Stimulated activated CD4-positive, alpha-beta T cell treated with anti-CD3 and anti-CD28 coated beads, Interleukin-15, amount 100 ng/mL, for 48 hours (primary cell): ENCODE measurements at places on chromosomes 7 and 10.
A peak's percentile ranks its signal among the peaks of the same experiment; 100 is the strongest.

DNA sequence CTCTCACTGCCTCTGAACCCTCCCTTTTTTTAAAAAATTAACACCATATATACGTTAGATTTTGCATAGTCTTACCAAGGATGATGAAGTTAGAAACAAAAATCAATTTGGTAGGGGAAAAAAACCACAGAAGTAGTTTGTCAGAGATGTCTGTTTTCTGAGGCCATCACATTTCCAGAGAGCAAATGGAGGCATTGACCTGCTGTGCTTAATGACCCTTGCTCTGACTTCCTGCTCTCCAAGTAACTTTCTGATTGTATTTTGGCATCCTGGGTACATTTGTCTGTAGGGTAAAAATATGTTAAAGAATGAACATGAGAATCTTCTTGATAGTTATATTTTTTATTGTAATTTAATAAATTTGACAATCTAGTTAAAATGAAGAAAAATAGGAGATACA, 140.2 kb downstream of the LCOR start:
- DNase-seq = no peak

GRCh38 chr10:58967551-58968388, 208.7 kb upstream of the PHYHIPL start:
- no peak for DNase-seq

DNA sequence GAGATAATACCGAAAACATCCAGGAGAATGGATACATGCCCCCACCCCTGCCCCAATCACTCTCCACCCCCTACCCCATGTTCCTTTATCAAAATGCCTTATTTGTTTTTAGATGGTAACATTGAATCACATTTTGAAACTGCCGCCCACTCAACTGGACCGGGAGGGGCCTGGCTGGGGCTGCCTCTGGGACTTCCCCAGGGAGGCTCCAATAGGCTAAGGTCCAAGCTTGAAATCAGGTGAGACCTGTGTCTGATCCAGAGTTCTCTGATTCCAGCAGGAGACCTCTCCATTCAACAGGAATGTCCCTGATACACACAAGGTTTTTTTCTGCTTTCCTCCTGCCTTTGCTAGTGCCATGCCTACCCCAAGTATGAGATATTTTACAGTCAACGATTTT, 43.8 kb upstream of the ACSL5 start:
- DNase-seq = no peak

GRCh38 chr10:124364674-124365073, 54.0 kb downstream of the OAT start:
- no peak for DNase-seq

DNA sequence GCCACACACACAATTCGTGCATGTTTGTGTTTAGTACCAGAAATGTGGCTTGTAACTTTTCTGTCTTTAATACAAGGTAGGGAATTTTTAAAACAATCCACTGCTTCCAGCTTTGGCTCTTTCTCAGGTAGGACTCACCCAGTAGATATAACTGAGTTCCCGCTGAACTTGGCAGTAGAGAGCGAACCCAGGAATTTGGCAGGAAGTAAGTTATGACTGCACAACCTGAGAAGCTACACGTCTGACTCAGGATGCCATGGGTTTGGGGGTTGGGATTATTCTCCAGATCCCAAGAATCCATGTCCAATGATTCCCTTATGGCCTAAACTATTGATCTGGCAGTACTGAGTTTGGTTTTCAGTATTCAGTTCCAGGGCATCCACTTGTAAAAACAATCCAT, 499.7 kb downstream of the CALN1 start:
- no peak for DNase-seq

GRCh38 chr7:135755351-135755753, 6.7 kb upstream of the FAM180A start:
- no peak for DNase-seq

GRCh38 chr7:158957921-158958491, 101.6 kb downstream of the DYNC2I1 start:
- DNase-seq = peak; percentile 22

DNA sequence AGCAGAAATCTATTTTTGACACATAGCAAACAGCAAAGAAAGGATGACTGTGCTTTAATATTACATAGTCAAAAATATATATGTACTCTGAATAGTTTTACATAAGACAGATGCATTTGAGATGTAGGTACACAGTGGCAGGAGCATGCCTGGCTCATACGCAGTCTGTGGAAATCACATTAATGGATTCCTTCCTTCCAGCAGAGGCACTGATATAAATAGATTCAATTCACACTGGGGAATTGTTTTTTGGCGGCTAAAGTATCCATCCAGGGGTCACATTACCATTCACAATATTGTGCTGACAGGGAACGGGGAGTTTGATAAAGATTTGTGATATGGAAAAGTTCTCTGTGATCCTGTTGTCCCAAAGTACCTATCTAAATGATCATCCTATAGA, 72.5 kb upstream of the AGR3 start:
- DNase-seq = no peak
